ENCODE measurements at places on chromosomes 12 and 14. TPM values are rescaled to one million over a fixed set of nuclear protein-coding genes. Genes with fewer than 3 reads are reported as not detected.

Gene RD3L
- not detected for total RNA-seq

Gene MYF6
- not detected for total RNA-seq

Gene RFLNA
- total RNA-seq = not detected

Gene RAD9B
- total RNA-seq = 0.07 TPM

Gene RNASE3
- not detected for total RNA-seq

Gene RTN1
- 0.87 TPM for total RNA-seq

Gene MON2
- total RNA-seq = 10.2 TPM

Gene CELA1
- total RNA-seq = not detected

Gene SALL2
- 0.20 TPM for total RNA-seq

Gene KRT85
- not detected for total RNA-seq

Gene LYSET
- 12.9 TPM for total RNA-seq

Gene PZP
- total RNA-seq = 0.20 TPM

Gene PRPF40B
- 2.4 TPM for total RNA-seq

Gene GPR132
- total RNA-seq = 0.13 TPM

Gene HPD
- not detected for total RNA-seq

Gene IL31
- not detected for total RNA-seq

Gene NRXN3
- 0.49 TPM for total RNA-seq

Gene FAM90A1
- total RNA-seq = not detected

Gene CISTR
- total RNA-seq = not detected

Gene OTUB2
- total RNA-seq = 2.6 TPM

Gene ANO4
- 0.25 TPM for total RNA-seq

Gene SYNE3
- total RNA-seq = 21.6 TPM

Gene GLIPR1L2
- total RNA-seq = 0.05 TPM

Gene HOXC9
- total RNA-seq = not detected

Gene C12orf60
- total RNA-seq = 1.1 TPM

Gene ERG28
- 17.4 TPM for total RNA-seq

Gene CCNB1IP1
- total RNA-seq = 27.8 TPM

Gene LMNTD1
- total RNA-seq = 0.07 TPM

Gene NUP37
- 69.9 TPM for total RNA-seq

All from mammary microvascular endothelial cell (primary cell).